ENCODE measurements at places on chromosomes 12 and 14.

DNA sequence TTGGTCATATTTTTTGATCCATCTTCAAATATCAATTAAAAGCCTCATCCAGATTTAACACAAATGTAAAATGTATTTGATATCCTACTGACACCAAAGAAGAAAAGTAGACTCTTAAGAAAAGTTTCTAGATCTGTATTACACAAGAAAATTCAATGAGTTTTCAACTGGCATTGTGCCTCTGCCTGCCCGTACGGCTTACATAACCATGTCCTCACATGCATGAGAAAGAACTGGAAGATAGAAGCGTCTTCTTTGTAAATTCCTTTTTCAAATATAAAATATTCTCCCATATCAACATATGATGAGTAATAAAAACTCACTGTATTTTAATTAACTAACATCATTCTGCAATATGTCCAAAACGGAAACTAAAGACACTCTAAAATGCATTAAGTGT is 7.2 kb downstream of the ANKS1B start:
- no peak for DNase-seq

DNA sequence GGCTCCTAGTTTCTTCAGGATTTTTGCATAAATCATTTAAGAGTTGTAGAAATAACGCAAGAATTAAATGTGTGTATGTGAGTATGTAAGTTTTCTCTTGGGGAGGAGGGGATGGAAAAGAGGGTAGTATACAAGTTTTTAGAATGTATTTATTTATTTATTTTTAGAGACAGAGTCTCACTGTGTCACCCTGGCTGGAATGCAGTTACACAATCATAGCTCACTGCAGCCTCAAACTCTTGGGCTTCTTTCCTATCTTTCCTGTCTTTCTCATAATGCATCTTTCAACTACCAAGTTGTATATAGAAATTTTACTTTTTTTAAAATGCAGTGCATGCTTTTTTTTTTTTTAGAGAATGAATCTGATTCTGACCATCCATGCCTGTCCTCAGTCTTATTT is 269.0 kb upstream of the GARIN2 start:
- DNase-seq, result no peak

DNA sequence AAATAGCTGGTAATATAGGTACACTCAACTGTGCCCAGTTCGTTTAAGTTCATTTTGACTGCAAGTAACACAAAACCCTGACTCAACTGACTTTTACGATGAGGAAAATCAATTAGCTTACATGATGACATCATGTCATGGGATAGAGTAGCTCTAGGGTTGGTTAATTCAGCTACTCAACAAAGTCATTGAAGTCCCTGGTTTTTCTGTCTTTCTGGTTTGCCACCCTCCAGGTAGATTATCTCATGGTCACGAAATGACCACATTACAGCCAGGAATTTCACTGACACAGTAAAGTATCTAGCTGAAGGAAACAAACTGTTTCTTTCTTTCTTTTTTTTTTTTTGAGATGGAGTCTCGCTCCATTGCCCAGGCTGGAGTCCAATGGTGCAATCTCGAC is 68.5 kb upstream of the FUT8 start:
- DNase-seq, result no peak

DNA sequence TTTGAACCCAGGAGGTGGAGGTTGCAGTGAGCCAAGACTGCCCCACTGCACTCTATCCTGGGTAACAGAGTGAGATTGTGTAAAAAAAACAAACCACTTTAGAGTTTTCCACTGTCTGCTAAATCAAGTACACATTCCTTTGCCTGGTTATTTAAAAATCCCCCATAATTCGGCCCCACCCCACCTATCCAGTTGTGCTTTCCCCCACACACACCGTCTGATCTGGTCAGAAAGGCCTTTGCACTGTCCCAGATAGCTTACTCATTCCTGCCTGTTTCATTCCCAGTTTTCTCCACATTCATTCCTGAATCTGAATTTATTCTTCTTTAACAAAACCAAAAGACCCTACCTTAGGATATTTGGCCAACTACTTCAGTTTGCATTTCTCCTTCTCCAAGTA is 29.5 kb downstream of the NINJ2 start:
- DNase-seq, result no peak

DNA sequence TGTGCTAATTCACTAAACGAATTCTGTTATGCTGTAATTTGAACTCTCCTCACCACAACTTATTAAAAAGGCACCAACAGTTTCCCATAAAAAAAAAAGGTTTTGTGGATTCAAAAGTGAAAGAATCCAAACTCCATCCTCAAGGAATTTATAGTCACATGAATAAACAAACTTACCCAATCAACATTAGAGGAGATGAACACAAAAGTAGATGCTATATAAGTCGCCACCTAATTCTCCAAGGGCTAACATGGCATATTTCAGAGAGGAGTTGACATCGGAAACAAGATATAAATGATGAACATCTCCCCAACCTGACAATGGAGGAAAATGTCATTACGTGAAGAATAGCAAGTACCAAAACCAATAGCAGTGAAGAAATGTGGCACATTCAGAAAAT is 265.5 kb upstream of the PRKD1 start:
- no peak for DNase-seq
